Mesenteric fat pad (tissue), 1 donor: ENCODE measurements at places on chromosomes 6 and 20. TPM values are rescaled to one million over a fixed set of nuclear protein-coding genes. Genes with fewer than 3 reads are reported as not detected.

CLVS2 gene
- not detected for total RNA-seq

EDEM2 gene
- total RNA-seq: 58.6 TPM

TREM1 gene
- 20.6 TPM for total RNA-seq

SHLD1 gene
- total RNA-seq: 3.1 TPM

MYLK4 gene
- total RNA-seq: 0.61 TPM

ADAM33 gene
- total RNA-seq: 30.7 TPM
